CD4-positive, alpha-beta T cell treated with Interleukin-2 at 100 ng/mL for 4 hours (primary cell): ENCODE measurements at places on chromosomes 7 and 10.

DNA sequence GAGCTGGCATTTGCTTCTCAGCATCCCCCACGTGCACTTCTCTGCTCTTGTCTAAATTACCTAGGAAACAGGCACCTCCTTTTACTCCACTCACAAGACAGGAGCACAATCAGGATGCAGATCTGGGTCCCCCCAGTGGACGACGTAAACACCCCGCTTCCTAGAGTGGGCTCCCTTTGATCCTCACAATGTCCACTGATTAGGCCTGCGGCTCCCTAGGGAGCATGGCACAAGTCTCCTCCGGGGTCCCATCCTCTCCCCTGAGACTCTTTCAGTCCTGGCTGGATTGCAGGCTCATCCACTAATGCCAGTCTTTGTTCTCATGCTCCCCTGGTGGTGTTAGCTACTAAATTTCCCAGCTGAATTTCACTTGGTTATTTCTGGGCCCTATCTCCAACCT lies 98.3 kb downstream of the GLI3 start:
- no peak for DNase-seq

- DNase-seq, result no peak
Observed at GRCh38 chr10:132492323-132493025, 45.1 kb upstream of the INPP5A start.

DNA sequence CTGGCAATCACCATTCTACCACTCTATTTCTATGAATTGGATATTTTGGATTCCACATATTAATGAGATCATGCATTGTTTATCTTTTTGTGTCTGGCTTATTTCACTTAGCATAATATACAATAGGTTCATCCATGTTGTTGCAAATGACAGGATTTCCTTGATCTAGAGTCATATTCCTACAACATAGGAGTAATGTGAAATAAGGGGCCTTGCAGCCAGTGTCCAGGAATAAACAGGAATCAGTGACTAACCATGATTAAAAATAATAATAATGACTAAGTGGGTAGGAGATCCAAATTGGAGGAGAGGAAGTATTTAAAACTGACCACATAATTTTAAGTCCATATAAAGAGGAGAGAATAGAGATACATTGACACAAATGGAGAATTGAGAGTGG lies 49.9 kb downstream of the SCIN start:
- no peak for DNase-seq

GRCh38 chr7:49855281-49855980 lies 82.0 kb downstream of the VWC2 start:
- DNase-seq, result no peak

- no peak for DNase-seq
Observed at GRCh38 chr10:71138166-71138830, 74.1 kb upstream of the UNC5B start.

GRCh38 chr7:48389977-48390376 lies 218.7 kb downstream of the ABCA13 start:
- no peak for DNase-seq

- no peak for DNase-seq
Observed at GRCh38 chr7:137880432-137880831, 33.7 kb upstream of the DGKI start.
